ENCODE measurements at places on chromosomes 5 and 9. TPM values are rescaled to one million over a fixed set of nuclear protein-coding genes. Genes with fewer than 3 reads are reported as not detected.

- no peak for DNase-seq
Observed at GRCh38 chr5:124059200-124059599, 547.2 kb downstream of the CSNK1G3 start.

GRCh38 chr5:67021962-67022361, 174.6 kb downstream of the CD180 start:
- no peak for DNase-seq

GRCh38 chr5:11852717-11853087, 51.5 kb downstream of the CTNND2 start:
- DNase-seq = no peak

DNA sequence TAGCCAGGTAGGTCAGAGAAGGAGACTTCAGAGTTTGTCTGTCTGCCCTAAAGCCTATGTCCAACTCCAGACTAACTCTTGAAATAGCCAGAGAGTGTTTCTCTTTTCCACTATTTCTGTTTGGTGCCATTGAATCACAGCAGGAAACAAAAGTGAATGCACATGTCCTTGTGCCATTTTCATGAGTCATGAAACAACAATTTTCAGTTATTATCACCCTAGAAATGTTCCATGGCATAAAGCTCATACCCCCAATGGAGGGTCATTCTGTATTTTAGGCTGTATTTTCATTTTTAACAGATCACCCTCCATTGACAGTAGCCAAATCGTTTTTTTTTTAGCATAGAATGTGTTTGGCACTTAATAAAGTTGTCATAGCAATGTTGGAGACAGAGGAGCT, 124.7 kb downstream of the PAPPA start:
- no peak for DNase-seq

- no peak for DNase-seq
Observed at GRCh38 chr9:26677965-26678706, 214.5 kb downstream of the CAAP1 start.

GRCh38 chr5:57816108-57816507, 333.5 kb upstream of the ACTBL2 start:
- DNase-seq = no peak

KCNV2 gene
- not detected for polyA plus RNA-seq

GRCh38 chr9:23698161-23698560, 127.9 kb downstream of the ELAVL2 start:
- no peak for DNase-seq
